Activated naive CD8-positive, alpha-beta T cell treated with anti-CD3 and anti-CD28 coated beads for 36 hours (primary cell): ENCODE measurements at places on chromosomes 2 and 18.

GRCh38 chr2:46335391-46336282 lies 38.4 kb downstream of the EPAS1 start:
- no peak for DNase-seq

DNA sequence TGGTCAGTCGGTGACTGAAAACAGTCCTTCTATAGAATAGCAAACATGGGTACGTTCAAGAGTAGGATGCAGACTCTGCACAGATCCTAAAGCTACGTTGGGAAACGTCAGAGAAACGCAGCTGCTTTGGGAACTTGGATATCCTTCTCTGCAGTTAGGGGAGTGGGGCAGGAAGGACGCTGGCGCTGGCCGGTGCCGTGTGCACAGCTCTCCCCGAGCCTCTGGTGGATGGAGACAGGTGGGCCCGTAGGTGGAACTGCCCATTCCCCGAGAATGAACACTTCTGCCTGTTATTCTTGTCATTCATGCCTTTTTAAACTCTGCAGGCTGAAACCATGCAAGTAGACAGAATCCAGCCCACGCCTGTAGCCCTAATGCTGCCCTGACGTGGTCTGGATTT lies 91.7 kb upstream of the MBOAT2 start:
- no peak for DNase-seq

DNA sequence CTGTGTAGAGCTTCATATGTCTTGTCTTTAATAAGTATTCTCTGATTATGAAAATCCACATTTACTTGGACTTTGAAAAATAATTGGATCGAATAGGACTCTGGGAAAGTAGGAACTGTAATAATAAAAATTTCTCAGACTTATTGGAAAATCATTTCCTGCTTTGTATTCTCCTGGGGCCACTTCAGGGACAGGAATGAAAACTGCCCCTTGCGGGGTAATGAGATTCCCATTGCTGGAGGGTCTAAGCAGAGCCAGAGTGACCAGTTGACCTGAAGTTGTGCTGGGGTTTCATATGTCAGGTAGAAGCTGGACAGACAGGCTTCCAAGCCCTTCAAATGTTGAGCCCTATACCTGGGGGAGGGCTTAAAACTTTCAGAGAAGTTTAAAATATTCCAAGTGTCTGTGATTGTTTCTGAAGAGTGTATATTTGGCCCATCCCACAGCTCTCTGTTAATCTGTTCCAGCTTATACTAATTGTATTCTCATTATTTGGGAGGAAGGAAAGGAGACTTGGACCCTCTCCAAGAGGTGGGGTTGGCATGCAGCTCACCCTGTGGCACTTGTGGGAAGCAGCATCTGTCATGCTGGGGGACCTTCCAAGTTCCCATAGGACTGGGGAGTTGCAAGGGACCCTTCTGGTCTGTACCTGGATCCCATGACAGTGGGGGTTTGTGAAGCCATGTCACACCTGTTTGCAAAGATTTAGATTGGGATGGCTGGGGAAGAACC lies 268.7 kb upstream of the ATP5MC3 start:
- DNase-seq = no peak

GRCh38 chr2:216084547-216084946 lies 2.8 kb downstream of the TMEM169 start:
- DNase-seq = no peak

- no peak for DNase-seq
Measured at GRCh38 chr2:12326449-12327190, 390.1 kb upstream of the TRIB2 start.

- no peak for DNase-seq
Measured at GRCh38 chr2:103132536-103133217, 370.8 kb downstream of the TMEM182 start.

GRCh38 chr2:183898641-183899040 lies 699.7 kb upstream of the ZNF804A start:
- no peak for DNase-seq

DNA sequence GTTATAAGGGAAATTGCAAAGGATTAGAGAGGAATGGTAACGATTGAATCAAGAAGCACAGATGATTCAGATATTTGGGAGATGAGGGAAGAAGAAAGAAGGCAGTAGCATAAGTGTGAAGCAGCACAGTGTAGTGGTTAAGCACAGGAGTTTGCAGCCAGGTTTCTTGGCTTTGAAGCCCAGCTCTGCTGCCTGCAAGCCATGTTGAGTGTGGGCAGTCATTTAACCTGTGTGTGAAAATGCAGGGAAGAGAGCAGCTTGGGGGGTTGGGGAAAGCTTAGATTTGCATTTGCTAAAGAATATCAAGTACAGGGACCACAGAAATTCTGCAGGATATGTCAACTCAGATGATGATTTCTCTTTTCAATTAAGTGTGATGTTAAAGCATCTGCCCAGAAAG lies 21.5 kb upstream of the RBMS1 start:
- no peak for DNase-seq

DNA sequence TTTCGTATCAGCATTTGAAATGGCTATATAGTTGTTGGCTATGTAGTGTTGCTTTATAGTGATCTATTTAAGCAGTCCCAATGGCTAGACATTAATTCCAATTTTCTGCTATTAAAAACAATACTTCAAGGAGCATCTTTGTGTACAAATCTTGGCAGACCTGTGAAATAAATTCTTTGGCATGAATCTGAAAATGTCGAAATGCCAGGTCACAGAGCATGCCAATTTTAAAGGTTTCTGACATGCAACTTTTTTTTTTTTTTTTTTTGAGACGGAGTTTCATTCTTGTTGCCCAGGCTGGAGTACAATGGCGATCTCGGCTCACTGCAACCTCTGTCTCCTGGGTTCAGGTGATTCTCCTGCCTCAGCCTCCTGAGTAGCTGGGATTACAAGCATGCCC lies 26.8 kb upstream of the CABLES1 start:
- no peak for DNase-seq

DNA sequence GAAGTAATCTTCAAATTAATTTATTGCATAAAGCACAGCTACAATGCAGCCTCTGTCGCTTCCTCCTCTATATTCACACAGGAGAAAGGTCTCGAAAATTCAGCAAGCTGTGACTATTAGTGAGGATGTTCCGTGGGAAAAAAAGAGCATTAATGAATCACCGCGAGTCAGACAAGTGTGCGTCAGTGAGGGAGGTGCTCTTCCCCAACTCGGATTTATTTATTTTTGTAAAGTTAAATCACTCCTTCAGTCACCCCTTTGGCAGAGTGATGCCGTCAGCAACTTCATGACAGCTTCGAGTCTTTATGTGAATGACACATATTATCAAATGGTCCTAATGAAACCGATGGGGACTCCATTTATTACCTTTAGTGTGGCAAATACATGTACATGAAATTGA lies 648.9 kb upstream of the SALL3 start:
- DNase-seq = no peak

DNA sequence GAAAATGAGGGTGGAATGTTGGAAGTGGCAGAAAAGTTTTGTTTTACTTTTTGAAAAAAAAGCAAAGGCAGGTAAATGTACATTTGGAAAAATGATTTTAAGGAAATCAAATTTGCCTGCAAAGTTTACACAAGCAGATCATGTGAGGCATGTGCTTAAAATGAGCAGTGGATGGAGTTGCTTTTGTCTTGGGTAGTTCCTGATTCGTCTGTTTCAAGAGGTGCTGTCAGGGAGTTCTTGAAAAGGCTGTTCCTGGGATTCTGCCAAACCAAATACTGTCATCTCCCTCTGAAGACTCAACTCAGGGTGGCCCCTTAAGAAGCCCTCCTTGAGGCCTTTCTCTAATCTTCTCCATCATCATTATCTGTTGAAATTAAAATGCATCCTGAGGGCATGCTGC lies 59.0 kb downstream of the TACR1 start:
- no peak for DNase-seq

DNA sequence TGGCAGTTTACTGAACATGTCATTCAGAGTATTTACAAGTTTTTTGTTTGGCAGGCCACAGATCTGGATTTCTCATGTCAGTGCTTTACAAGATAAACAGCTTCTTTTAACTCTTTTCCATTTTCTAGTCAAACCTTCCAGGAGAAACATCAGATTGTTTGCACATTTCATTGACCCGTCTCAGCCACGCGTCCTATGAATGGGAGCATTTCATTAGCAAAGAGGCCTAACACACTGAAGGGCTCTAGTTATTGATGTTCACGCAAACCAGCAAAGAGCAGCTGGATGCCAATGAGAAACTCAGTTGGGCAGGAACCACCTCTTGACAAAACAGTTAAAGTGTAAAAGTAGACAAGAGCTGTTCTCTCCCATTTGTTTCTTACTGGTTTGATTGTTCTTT lies 29.2 kb upstream of the MFF start:
- DNase-seq = no peak

GRCh38 chr18:48801728-48802542 lies 148.8 kb downstream of the SMAD7 start:
- DNase-seq = no peak

GRCh38 chr2:42180300-42180699 lies 11.1 kb downstream of the EML4 start:
- no peak for DNase-seq
